ENCODE measurements at places on chromosomes 12 and 14.

GRCh38 chr12:13198876-13199275 lies 2.4 kb downstream of the EMP1 start:
- peak; percentile 62 for DNase-seq

- no peak for DNase-seq
Observed at GRCh38 chr12:53071591-53072551, 7.3 kb downstream of the SPRYD3 start.

DNA sequence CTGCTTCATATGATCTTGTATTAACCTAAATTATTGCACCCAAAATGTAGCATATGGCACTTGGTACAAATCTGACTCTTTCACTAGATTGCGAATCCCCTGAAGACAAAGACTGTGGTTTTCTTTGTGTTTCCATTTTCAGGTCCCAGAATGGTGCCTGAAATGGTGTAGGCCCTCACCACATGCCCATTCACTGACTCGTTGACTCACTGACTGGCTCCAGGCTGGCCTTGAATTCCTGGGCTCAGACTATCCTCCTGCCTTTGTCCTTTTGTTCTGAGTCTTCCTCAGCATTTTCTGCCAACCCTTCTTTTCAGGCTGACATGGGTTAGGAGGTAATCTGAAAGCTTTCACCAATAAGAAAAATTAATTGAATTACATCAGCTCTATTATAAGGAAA lies 368.7 kb upstream of the GARIN6 start:
- DNase-seq, result no peak

GRCh38 chr12:131348231-131348630 lies 362.7 kb upstream of the SFSWAP start:
- no peak for DNase-seq

GRCh38 chr14:57512220-57512619 lies 18.6 kb upstream of the CCDC198 start:
- DNase-seq, result no peak

DNA sequence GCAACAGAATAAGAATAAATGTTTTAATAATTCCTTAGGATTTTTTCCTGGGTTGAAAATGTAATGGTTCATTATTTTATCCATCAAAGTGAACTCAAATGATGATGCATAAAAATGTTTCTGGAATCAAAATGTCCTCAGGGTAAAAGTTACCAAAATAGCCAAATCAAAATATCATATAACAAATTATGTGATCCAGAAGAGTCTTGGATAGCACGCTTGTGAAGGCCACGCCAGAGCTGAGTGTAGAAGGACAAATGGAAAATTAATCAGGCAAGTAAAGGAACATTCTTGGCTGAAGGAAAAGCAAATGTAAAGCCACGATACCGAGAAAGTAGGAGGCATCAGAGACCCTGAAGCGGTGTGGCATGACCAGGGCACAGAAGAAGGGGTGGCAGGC lies 169.2 kb downstream of the CAPZA3 start:
- DNase-seq, result no peak

DNA sequence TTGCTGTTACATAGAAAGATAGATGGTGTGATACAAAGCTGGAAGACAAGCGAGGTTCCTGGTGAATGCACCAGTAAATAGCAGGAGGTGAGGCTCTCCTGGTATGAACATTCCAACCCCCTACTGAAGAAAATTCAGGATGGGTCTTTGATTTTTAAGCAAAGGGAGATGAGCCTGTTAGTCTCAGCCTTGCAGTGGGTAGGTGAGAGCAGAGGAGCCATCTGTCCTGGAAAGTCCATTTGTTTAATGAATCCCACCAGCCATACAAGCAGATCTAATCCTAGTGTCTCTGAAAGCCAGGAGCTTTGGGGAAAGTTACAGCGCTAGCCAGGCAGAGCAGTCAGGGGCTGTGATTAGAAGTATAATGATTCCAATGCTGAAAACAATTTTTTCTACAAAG lies 234.8 kb upstream of the FOXN3 start:
- DNase-seq, result no peak

DNA sequence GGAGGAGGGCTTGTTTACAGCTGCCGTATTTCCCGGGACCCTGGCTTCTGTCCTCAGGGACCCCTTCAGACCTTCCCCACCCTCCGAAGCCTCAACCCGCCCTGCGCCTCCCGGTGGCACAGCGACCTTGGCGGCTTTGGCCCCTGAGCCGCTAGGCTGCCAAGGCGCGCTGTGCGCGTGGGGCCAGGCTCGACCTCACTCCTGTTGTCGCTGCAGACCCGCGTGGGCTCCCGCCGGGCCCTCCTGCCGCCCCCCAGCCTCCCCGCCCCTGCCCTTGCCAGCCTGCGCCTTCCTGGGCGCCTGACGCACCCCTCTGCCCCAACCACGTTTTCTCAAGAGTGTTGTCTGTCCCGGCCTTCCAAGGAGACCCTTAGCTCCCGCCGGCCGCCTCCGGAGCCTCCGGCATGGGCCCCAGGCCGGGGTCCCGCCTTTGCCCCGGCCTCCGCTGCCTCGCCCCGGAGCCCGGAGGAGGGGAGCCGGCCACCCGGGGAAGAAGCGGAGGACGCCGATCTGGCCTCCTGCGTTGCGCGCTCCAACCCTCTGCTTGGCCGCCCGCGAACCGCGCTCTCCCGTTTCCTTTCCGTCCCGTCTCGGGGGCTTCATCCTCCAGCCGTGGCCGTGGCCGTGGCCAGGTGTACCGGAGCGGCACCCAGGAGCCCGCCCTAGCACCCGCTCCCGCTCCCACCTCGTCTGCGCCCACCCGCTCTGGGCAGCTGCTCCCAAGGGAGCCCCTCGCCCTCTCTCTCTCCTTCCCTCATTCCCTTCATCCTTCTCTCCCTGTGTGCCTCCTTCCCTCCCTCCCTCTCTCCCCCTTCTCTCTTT lies 19.9 kb downstream of the PPP2R5C start:
- peak; percentile 16 for DNase-seq

GRCh38 chr14:36988989-36989388 lies 183.4 kb downstream of the SLC25A21 start:
- DNase-seq, result no peak

DNA sequence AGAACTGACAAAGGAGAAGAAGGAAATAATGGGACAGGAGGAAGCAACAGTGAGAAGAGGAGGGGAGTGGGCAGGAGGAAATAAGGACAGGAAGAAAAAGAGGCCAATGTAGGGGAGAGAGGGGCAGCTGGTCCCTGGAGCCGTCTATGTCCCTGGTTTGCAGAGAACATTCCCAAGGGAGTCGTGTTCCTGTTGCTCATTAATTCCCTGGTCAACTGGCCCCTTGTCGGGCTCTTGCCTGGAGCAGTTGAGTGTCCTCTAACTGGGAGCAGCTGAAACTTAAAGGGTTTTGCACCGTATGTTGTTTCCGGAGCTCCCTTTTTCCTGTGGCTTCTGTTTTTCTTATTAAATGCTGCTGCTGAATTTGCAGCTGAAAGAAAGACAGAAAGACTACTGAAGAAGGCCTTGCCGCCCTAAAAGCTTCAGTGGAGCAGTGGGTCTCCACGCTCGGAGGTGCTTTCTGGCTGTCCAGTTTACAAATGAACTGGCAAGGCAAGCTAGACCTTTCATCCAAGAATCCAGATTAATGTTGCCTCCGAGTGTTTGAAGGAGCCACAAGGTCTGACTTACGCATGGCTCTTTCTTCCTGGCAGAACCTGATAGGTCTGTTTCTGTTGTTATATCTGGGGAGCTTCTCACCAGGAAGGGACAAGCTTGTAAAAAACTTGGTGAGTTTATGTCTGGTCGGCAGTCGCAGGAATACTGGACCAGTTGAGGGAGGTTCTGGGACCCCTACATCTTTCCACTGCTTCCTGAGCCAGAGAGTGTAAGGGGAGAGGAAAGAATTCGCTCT lies 146.2 kb upstream of the RFLNA start:
- no peak for DNase-seq

- no peak for DNase-seq
Observed at GRCh38 chr12:108270035-108270848, 68.9 kb downstream of the CMKLR1 start.

DNA sequence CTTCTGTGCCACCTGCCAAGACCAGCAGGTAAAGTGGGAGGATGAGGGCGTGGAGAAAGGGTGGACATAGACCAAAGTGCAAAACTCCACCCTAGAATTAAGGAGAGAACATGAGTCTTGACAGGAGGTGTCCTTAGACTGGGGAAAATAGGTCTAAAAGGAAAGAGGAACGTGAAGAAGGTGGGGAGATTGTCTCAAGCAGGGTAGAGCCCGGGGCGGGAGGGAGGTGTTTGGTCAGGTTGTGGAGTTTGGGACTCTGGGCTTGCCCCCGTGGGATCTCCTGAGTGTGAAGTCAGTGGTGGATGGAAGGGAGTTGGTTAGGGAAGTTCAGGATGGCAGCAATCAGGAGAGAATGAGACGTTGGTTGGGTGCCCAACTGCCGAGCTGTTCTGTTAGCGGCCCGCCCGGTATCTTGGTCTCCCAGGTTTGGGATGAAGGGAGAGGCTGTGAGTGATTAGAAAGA lies 386 bp downstream of the DGKA start:
- DNase-seq, result no peak

DNA sequence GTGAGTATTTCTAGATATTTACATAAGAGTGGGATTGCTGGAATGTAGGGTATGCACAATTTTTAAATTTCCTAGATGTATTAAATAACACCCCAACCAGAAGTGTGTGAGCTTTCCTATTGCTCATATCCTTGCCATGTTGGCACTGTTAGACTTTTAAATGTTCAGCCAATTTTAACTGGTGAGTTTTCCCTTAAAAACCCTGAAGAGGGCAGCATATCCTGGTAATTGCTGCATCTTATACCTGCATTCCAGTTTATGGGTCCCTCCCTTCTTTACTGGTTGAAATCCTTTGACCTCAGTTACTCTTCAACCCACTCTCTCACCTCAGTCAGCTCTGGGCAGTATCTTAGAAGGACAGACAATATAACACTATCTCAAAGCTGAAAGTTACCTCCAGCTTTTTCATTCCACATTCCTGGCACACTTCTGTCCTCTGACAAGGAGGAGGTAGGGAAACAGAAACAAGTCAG lies 270.6 kb downstream of the PAWR start:
- peak; percentile 97 for DNase-seq
